Immature natural killer cell (primary cell): ENCODE measurements at places on chromosomes 6 and 20.

DNA sequence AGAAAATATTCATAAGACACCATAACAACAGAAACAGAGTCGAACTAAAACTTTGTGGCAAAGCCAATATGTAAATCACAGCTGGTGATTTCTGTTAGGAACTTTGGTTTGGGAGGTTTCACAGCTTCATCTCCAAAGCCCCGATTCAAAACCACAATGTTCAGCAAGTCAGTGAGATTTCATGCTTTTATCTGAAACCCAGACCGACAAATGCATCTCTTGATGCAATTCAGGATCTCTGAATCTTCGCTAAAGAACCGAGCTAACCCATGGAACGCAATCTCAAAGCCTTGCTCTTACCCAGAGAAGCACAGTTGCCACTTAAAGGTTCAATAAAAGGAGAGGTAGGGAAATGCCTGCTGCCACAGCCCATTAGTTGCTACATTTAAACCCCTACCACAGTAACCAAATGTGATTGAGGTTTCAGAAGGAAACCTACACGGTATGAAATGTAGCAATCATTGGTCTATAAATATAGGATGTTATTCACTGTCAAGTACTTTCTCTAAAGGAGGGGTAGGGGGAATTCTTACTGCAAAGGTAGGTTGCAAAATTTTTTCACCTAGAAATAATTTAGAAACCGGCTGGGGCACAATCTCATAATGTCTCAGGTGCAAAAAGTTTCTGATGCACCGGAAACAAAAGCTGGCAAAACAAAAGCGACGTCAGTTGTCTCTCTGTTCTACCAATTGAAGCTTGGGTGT, 381.0 kb upstream of the ARID1B start:
- no peaks in the 10 kb centered on the region for H3K36me3 ChIP-seq
- peak; percentile 57 for DNase-seq
- H3K27ac ChIP-seq: no peak overlapping the region
- peaks cover 30% of the 10 kb centered on the region for H3K4me1 ChIP-seq
- H3K27me3 ChIP-seq: peaks cover 24% of the 10 kb centered on the region

- H3K4me1 ChIP-seq: no peaks in the 10 kb centered on the region
- no peak for DNase-seq
- peaks cover 12% of the 10 kb centered on the region for H3K27me3 ChIP-seq
These were observed 150.6 kb downstream of the LY86 start for GRCh38 chr6:6738922-6739716.

DNA sequence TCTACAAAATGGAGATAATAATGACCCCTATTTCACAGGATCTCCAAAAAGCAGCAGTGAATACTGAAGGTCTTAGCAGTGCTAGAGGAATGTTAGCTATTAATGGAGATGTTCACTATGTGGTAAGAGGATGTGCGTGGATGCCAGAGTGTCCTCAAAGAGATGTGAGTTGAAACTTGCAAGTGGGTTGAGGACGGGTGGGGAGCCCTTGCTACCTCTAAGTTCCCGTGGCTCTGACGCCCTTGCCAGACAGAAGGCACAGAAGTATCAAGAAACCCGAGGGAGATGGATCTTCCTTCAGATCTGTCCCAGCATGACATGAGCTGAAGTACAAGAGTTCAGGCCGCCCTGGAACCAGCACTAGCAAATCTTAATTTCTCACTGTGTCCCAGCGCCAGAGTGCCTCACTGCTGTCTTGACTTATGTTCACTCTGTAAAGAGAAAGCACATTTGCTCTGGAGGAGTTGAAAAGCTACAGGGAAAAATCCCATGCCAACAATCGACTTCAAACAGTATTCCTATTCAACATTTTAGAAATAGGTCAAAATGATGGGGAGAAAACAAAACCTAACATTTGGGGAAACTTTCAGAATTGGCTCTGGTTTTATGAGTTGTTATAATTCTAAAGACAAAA, 59.5 kb downstream of the FYN start:
- DNase-seq: no peak
- no peak overlapping the region for H3K4me3 ChIP-seq
- peaks cover 26% of the 10 kb centered on the region for H3K36me3 ChIP-seq
- peak overlapping the region; percentile 31 for H3K27ac ChIP-seq

GRCh38 chr6:68718385-68719073, 83.4 kb downstream of the ADGRB3 start:
- H3K27ac ChIP-seq: no peak overlapping the region
- no peak for DNase-seq
- no peaks in the 10 kb centered on the region for H3K36me3 ChIP-seq
- no peaks in the 10 kb centered on the region for H3K4me1 ChIP-seq
- H3K27me3 ChIP-seq: no peaks in the 10 kb centered on the region

DNA sequence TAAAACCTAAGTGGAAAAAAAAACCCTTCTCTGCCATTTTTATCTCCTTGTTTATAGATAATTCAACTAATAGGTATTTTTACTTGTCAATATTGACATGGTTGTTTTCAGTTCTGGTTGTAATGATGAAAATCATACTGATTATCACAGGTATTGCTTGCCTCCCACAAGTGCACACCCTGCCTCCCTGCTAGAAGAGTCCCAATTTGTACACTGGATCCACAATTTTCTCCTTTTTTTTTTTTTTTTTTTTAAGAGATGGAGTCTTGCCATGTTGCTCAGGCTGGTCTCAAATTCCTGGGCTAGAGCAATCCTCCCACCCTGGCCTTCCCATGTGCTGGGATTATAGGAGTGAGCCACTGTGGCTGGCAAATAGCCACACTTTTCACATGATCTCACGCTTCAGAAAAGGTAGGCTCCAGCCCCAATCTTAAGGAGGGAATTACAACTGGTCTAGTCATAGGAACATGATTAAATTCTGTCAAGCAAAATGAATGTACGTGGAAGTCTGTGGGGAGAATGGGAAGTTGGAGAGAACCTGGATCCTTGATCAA, 12.3 kb downstream of the DYNLT2 start:
- DNase-seq: no peak
- H3K4me1 ChIP-seq: no peaks in the 10 kb centered on the region

GRCh38 chr6:166556863-166557322, 29.6 kb downstream of the RAMACL start:
- peaks cover 6% of the 10 kb centered on the region for H3K36me3 ChIP-seq
- no peak overlapping the region for H3K27ac ChIP-seq
- H3K4me1 ChIP-seq: peaks cover 11% of the 10 kb centered on the region
- H3K4me3 ChIP-seq: no peak overlapping the region

- peaks cover 19% of the 10 kb centered on the region for H3K4me1 ChIP-seq
- no peak overlapping the region for H3K27ac ChIP-seq
- no peak for DNase-seq
- H3K36me3 ChIP-seq: no peaks in the 10 kb centered on the region
These were observed 8.2 kb downstream of the POU3F2 start for GRCh38 chr6:98842342-98843180.

GRCh38 chr20:45873409-45874103, 7.5 kb upstream of the ZSWIM1 start:
- no peak overlapping the region for H3K27ac ChIP-seq
- H3K36me3 ChIP-seq: peaks cover 16% of the 10 kb centered on the region
- DNase-seq: no peak
- no peak overlapping the region for H3K4me3 ChIP-seq
- no peaks in the 10 kb centered on the region for H3K4me1 ChIP-seq

GRCh38 chr20:1803932-1804501, 91.2 kb upstream of the SIRPA start:
- H3K36me3 ChIP-seq: no peaks in the 10 kb centered on the region
- H3K4me1 ChIP-seq: no peaks in the 10 kb centered on the region
- no peak overlapping the region for H3K4me3 ChIP-seq
- DNase-seq: no peak

DNA sequence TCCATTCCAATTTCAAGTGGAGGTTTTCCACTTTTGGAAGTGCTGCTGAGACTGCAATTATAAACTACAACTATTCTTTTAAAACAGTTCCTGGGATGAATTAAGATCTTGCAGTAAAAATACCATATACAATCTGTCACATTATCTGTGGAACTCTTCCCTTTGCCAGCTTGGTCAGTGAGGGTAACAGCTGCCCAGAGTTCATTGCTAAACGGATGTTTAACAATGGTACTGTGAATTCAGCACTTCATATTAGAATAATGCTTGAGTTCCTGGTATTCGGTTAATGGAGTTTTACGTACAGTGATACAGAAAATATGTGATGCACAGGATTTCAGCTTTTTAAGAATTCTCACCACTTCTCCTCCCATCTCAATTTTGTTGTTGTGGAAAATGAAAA, 51.5 kb downstream of the KCNS1 start:
- H3K4me1 ChIP-seq: peaks cover 86% of the 10 kb centered on the region
- H3K27me3 ChIP-seq: peaks cover 3% of the 10 kb centered on the region
- DNase-seq: no peak
- H3K27ac ChIP-seq: peak overlapping the region; percentile 73

- DNase-seq: peak; percentile 16
- H3K27ac ChIP-seq: peak overlapping the region; percentile 89
- H3K4me1 ChIP-seq: peaks cover 31% of the 10 kb centered on the region
- H3K27me3 ChIP-seq: peaks cover 10% of the 10 kb centered on the region
- H3K36me3 ChIP-seq: peaks cover 12% of the 10 kb centered on the region
These were observed 511 bp upstream of the OGFR start for GRCh38 chr20:62804021-62804626.

DNA sequence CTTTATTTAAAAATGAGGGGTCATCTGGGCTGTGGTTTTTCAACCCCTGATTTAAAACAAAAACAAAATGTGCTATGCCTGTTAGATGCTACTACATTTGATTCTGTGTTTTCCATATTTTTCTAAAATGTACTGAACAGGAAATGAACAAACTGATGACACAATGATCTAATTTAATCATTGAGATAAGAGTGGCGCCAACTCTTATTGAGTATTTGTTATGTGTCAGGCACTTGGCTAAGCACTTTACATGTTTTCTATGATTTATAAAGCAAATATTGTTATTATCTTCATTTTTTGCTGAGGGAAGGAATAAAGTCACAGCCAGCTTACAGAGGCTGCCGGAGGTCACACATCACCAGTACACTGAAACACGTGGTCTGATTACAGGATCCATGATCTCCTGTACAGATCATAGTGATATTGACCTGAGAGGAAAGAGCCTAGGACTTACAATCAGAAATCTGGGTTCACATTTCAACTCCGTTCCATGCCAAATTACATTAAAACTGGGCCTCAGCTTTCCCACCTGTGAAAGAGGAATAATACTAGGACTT, 166.7 kb downstream of the ESR1 start:
- H3K4me1 ChIP-seq: no peaks in the 10 kb centered on the region
- no peaks in the 10 kb centered on the region for H3K27me3 ChIP-seq
- no peak overlapping the region for H3K4me3 ChIP-seq
- no peak overlapping the region for H3K27ac ChIP-seq
- no peaks in the 10 kb centered on the region for H3K36me3 ChIP-seq
- no peak for DNase-seq

GRCh38 chr6:106750142-106750918, 121.0 kb downstream of the QRSL1 start:
- H3K4me1 ChIP-seq: no peaks in the 10 kb centered on the region
- H3K4me3 ChIP-seq: no peak overlapping the region
- no peaks in the 10 kb centered on the region for H3K36me3 ChIP-seq
- no peak overlapping the region for H3K27ac ChIP-seq
- no peak for DNase-seq
- peaks cover 4% of the 10 kb centered on the region for H3K27me3 ChIP-seq

- no peaks in the 10 kb centered on the region for H3K4me1 ChIP-seq
- no peak overlapping the region for H3K27ac ChIP-seq
- H3K4me3 ChIP-seq: no peak overlapping the region
- H3K27me3 ChIP-seq: peaks cover 2% of the 10 kb centered on the region
These were observed 38.5 kb upstream of the TASP1 start for GRCh38 chr20:13677241-13677640.

GRCh38 chr6:37204014-37204751, 34.2 kb downstream of the PIM1 start:
- no peaks in the 10 kb centered on the region for H3K36me3 ChIP-seq
- no peak for DNase-seq
- peaks cover 72% of the 10 kb centered on the region for H3K4me1 ChIP-seq
- peak overlapping the region; percentile 36 for H3K27ac ChIP-seq
- H3K27me3 ChIP-seq: no peaks in the 10 kb centered on the region
- H3K4me3 ChIP-seq: no peak overlapping the region

- H3K27me3 ChIP-seq: peaks cover 8% of the 10 kb centered on the region
- peak overlapping the region; percentile 98 for H3K4me3 ChIP-seq
- no peak for DNase-seq
- peaks cover 39% of the 10 kb centered on the region for H3K4me1 ChIP-seq
These were observed 712 bp downstream of the ABHD16A start for GRCh38 chr6:31702405-31702818.

DNA sequence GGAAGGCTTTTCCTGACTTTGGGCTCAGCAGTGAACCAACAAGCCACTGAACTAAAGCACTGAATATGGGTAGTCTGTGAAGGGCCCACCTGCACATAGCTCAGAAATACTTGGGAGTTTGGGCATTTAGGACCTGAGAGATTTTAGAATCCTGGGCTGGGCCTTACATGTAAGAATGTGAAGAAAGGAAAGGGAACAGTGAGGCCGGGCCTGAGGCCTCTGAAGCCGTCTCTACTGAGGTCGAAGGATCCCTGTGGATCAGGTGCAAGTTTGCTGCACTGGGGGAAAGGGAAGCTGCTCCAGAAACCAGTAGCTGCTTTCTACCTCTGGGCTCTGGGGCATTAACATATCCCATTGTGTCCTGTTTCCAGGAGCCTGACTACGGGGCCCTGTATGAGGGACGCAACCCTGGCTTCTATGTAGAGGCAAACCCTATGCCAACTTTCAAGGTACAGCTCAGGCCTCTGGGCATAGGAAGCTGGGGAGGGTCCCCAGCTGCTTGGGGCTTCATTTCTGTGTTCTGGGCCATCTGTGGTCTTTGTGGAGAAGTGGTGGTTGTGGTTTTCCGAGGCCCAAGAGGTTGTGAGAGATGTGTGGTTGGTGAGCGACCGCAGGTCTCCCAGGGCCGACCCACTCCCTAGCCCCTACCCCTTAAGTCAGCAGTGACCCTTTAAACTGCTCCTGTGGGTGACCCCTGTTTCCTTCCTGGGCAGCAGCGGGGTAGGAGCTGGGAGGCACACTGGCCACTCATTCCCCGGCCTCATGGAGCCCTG, 30.3 kb downstream of the PLCG1 start:
- no peak overlapping the region for H3K27ac ChIP-seq
- H3K4me1 ChIP-seq: peaks cover 33% of the 10 kb centered on the region
- peak overlapping the region; percentile 21 for H3K4me3 ChIP-seq
- peaks cover 46% of the 10 kb centered on the region for H3K36me3 ChIP-seq

- DNase-seq: no peak
- H3K36me3 ChIP-seq: no peaks in the 10 kb centered on the region
- H3K4me3 ChIP-seq: no peak overlapping the region
- H3K27me3 ChIP-seq: peaks cover 2% of the 10 kb centered on the region
These were observed 176.4 kb downstream of the TFAP2B start for GRCh38 chr6:50995036-50995435.

DNA sequence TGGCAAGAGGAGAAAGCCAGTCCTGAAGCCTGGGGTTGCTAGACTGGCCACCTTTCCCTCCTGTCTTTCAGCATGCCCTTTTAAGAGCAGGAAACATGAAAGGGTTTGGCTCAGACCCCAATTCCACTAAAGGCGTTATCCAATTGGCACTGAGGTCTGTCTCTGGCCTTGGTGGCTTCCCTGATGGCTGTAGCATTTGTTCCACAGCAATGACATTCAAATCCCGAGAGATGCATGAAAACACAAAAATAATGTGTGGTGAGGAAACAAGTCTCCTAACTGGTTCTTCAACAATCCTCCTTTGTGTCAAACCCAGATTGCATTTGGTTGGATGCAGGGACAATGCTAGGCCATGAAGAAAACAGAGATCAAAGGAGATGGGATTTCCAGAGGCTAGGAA, 56.5 kb upstream of the ADTRP start:
- H3K4me3 ChIP-seq: no peak overlapping the region
- H3K27me3 ChIP-seq: no peaks in the 10 kb centered on the region
- H3K27ac ChIP-seq: no peak overlapping the region

GRCh38 chr20:44073011-44073674, 113.8 kb downstream of the JPH2 start:
- peaks cover 25% of the 10 kb centered on the region for H3K27me3 ChIP-seq
- no peak overlapping the region for H3K4me3 ChIP-seq
- H3K27ac ChIP-seq: peak overlapping the region; percentile 27

GRCh38 chr6:100593522-100593921, 128.8 kb upstream of the SIM1 start:
- peaks cover 27% of the 10 kb centered on the region for H3K36me3 ChIP-seq
- peaks cover 2% of the 10 kb centered on the region for H3K4me1 ChIP-seq
- DNase-seq: no peak
- H3K27me3 ChIP-seq: no peaks in the 10 kb centered on the region
